ENCODE measurements at places on chromosomes 7 and 10.

- no peak for DNase-seq
These were observed 13.2 kb upstream of the NPS start for GRCh38 chr10:127535802-127536515.

GRCh38 chr7:141674171-141674671, 27.7 kb downstream of the DENND11 start:
- no peak for DNase-seq

DNA sequence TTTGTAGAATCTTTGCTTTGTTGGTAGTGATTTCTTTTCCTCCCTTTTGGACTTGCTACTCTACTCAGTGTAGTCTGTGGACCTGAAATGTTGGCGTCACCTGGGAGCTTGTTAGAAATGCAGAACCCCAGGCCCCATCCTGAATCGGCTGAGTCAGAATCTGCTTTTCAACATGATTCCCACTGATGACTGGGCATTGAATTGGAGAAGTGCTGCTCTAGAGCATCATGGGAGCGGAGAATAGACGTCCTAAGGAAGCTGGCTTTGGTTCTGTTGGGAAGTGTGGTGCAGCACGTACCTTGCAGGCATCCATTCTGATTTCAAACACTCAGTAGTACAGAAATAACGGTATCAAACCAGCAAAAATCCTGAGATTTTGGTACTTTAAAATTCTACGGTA, 54.7 kb downstream of the RBM33 start:
- no peak for DNase-seq

- no peak for DNase-seq
These were observed 56.1 kb upstream of the PDLIM1 start for GRCh38 chr10:95346715-95347401.

DNA sequence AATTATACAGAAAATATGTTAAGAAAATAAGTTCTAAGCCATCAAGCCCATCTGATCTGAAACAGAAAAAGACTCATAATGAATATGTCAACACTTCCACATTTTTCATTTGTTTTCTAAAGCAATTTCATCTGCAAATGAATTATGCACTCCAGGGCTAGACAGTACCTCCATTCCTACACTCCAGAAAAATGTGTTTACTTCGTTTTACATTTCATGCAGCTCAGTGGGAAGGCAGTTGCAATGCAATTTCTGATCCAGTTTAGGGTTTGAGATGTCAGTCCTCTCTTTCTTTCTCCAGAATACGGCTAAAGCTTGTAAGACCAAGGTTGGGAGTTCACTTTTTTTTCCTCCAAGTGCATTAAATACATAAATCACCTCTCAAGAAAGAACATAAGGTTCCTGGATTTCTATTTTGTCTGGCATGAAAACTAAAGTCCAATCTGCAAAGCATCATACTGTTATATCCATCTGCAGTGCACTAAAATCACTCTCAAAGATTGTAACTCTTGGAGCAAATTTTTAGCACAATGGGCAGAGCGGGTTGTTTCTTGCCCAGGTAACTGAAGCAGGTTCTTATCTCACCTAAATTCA, 348.8 kb upstream of the C7orf33 start:
- no peak for DNase-seq

- DNase-seq = no peak
These were observed 93.1 kb downstream of the CDK14 start for GRCh38 chr7:90689260-90689659.

DNA sequence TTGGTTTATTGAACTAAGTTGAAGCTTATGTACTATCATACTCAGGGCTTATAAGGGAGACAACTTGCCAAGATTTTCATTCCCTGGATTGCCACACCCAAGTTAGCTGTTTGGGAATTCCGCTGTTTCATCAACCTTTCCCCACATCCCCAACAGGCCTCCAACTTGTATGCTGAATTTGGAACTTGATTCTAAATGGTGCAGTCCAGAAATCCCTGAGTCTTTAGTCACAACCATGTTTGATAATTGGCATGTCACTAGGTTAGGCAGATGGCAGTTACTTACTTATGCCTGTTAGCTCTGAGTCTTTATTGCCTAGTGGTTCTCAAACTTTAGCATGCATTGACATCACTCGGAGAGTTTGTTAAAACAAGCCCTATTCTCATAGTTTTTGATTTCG, 135.4 kb upstream of the PRPS1L1 start:
- no peak for DNase-seq

DNA sequence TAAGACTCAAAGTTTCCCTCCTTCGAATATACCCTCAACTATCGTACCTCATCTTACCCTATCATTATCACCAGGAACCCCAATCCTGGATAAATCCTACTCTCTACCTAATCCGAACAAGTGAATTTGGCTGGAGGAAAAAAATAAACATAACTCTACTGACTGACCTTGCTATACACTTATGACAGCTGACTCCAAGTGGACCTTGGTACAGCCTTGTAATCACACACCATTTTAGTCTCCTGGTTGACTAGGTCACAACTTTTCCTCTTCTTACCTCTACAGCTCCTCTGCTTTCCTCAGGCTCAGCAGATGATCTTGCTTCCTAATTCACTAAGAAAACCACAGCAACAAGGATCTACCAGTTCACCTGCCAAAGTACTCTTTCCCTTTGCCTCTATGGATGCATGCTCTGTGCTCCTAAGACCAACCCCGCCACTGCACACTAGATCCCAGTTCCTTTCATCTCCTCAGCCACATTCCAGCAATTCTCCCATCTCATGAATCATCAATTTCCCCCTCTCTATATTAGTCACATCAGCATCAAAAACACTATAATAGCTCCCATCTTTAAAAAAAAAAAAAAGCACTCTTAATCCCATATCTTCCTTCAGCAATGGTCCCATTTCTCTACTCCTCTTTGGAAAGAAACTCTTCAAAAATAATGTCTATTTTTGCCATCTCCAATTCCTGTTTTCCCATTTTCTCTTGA, 35.5 kb downstream of the COA1 start:
- no peak for DNase-seq

GRCh38 chr7:107644309-107644974, 16.2 kb upstream of the SLC26A4 start:
- no peak for DNase-seq

DNA sequence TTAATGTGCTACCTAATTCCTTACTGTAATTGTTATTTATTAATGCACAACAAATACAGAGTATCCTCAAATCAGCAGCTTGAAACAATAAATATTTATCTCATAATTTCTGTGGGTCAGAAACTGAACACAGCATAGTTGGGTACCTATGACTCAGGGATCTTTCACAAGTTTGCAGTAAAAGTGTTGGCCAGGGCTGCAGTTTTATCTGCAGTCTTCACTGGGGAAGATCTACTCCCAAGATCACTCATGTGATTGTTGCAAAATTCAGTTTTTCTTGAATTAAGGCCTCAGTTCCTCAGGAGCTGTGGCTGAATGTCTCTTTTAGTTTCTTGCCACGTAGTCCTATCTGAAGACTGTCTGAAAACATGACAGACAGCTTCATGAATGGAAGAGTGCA, 237.8 kb downstream of the ZWINT start:
- no peak for DNase-seq

GRCh38 chr10:32386623-32387260, 39.8 kb upstream of the EPC1 start:
- DNase-seq = no peak

DNA sequence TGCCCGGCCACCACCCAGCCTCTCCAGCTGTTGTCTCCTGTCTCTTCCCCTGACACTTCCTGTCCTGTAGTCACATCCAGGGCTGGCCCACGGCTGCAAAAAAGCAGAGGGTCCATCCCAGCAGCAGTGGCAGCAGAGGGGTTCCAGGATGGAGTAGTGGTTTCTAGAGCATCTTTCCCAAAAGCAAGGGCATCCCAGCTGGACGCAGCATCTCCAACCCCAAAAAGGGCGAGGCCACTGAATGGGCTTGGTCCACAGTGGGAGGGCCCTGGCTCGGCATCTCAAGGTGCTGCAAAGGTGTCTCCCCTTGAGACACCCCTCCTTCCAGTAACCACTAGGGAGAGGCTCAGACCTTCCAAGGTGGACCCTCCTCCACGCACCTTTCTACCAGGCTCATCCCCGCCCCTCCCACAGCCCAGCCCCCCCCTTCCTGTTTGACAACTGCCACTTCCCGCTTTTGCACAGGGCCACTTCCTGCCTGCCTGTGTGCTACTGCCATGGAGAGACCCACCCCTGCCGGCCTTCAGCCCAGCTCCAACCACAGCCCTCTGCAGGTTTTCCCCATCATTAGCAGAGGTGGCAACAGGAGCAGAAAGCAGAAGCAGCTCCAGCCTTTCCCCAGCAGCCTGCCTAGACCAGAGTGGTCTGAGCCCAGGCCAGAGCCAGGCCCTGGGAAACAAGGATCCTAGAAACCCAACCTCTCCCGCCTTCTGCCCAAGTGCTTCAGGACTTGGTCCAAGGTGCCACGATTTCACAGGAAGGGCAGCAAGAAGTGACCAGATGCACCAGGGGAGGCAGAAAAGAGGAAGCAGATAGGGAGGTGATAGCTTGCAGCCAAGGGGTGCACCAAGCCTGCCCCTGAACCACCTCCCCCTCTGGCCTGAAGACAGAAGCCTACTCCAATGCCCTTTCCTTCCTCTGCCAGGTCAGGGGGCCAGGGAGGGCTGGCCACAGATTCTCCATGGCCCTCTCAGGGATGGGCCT, 8.6 kb downstream of the CAMK2G start:
- DNase-seq = no peak

- DNase-seq = no peak
These were observed 32.6 kb upstream of the RADIL start for GRCh38 chr7:4916113-4916512.

GRCh38 chr10:124703778-124704427, 40.3 kb downstream of the FAM53B start:
- no peak for DNase-seq

DNA sequence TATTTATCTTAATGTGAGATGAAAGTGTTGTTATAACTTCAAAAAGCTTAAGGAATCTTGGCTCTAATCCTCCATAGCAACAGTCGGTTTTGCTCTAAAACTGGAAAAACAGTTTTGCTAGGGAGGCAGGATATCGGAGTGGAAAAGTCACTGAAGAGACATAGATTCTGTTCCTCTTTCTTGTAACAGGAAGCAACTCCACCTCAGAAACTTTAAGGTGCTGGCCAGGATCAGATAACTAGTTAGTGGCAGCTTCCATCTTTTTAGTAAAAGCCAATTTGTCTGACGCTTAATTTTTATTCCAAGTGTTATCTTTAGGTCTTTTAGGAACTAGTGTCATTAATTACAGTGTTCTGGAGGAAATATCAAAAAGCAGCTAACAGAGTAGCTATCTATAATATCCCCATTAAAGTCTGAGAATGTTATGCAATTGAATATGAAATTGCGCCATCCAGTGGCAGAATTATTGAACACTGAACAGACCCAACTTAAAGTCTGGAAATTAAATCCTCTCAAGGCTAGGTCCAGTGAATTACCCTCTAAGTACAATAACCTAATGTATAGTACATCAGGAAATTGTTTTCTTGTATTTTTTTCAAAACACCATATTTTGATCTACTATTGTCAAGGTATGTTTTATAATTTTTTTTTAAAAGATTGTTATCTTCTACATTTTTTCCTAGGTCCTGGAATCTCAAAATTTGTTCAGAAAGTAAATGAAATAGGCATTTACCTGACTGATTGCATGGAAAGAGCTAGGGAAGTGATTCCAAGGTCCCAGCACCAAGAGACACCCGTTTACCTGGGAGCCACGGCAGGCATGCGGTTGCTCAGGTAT, 65.9 kb upstream of the CC2D2B start:
- peak; percentile 35 for DNase-seq

- DNase-seq = no peak
These were observed 26.3 kb upstream of the AKR1B1 start for GRCh38 chr7:134485203-134485602.

GRCh38 chr7:149880638-149881311, 7.0 kb downstream of the ATP6V0E2 start:
- peak; percentile 32 for DNase-seq
